Naive thymus-derived CD4-positive, alpha-beta T cell (primary cell): ENCODE measurements at places on chromosomes 7 and 10. TPM values are rescaled to one million over a fixed set of nuclear protein-coding genes. Genes with fewer than 3 reads are reported as not detected.

DNA sequence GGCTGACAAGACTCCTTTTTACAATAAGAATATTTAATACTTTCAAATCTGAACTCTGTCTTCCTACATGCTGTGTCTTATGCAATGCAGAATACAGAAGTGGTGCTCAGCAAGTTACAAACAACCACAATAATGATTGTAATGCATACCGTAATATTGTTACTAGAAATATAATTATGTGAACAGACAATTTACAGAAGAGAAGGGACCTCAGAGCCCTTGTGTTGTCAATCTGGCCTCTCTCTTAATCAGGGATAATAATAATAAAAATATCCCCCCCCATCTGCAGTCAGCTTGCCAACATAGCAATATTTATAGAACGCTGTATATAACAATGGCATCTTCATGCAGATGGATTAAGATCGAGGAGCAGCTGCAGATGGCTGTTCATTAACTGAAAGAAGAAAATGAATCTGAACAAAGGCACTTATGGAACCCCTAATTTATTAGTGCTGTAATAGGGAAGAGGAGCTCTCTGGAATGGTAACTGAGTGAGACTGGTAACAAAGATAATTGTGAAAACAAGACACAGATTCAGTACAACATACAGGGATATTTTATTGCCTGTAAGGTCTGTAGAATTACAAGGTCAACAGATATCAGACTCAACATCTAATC, 106.3 kb downstream of the TMEM26 start:
- no peak for DNase-seq

DNA sequence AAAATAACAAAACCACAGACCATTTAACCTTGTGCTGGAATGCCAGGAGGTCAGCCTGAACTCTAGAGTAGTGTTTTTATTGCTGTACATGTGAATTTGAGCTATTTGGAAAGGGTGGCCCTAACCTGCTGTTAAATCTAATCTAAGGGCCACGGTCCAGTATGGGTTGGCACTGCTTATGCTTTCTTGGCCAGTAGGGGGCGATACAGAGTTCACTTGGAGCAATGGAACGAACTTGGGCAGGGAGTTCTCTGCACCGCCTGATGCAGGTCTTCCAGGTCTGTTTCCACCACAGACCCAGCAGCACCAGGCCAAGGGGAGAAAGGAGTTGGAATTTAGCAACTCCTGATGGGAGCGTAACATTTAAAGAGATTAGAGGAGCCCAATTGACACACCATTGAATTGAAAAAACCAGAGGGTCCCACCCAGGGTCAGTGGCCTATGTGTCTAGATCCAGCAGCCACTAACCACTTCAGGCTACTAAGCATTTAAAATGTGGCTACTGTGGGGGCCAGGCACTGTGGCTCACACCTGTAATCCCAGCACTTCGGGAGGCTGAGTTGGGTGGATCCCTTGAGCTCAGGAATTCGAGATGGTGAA, 75.7 kb upstream of the EFCAB10 start:
- peak; percentile 68 for DNase-seq

DNA sequence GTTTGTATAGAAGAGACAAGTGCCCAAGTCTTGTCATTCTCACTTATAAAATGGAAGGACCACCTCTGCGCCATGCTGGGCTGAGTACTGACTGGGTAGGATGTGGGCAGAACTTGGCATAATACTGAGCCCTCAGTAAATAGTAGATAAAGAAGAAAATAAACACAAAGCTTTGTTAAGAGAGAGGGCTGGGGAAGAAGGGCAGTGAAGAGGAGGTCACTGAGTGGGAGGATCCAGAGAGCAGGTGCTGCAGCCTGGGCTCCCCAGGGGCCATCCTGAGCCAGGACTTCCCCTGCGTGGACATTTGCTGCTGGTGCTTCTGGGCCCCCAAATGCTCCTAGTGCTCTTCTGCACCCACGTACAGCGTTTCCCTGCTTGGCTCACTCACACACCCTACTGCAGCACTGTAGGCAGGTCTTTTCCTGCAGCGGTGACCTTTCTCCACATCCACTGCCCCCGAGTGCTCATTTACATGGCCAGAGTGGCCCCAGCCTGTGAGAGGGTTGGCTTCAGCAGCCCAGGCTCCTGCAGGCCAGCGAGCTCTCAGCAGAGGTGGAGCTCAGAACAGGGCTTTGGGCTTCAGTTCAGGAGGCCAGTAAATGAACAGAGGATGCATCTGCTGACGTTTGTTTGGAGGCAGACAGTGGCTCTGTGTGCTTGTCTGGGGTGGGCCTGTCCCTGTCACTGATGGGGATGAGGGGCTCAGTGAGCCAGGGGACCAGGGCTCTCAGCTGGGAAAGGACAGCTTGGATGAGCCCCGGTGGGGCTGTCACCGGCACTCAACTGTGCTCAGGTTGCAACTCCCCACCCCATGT, 164.6 kb downstream of the ADARB2 start:
- no peak for DNase-seq

- no peak for DNase-seq
Measured at GRCh38 chr10:101972761-101973160, 83.2 kb downstream of the ARMH3 start.

DNA sequence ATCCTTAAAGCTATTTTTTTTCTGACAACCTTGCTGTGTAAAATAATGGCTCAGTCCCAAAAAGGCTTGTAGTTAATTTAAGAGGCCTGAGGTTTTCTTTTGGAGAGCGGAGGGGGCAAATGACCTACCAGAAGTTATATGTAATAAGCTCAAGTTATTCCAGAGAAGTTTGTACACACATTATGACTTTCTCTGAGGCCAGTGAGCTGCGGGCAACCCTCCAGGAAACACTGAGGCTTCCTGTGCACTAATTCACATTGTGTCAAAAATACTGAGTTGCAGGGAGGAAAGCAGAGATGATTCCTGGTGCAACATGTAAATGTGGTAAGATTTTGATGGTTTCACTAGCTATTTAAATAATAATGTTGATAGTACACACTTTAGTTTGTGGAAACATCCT, 188.6 kb downstream of the DIP2C start:
- no peak for DNase-seq

- DNase-seq, result no peak
Measured at GRCh38 chr10:101235766-101236165, 6.5 kb upstream of the LBX1 start.

DNA sequence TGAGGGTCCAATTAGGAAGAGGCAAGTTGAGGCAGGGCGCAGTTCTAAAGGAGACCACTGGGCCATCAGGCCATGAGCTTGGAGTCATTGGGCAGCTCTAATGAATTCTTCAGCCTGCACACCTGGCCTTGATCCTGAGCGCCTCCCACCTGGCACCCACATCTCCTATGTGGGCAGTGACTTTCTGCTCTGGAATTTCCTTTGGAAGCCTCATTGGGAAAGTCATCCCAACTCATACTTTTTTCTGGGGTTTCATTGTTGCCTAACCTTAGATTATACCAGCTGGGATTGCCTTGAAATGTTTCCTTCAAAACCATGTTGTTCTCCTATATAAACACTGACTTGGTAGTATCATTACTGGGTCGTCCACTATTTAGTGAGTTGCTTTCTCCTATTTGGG, 54.1 kb downstream of the PLPP4 start:
- no peak for DNase-seq

GRCh38 chr7:68276725-68277124, 1280.1 kb downstream of the TYW1 start:
- DNase-seq, result no peak

GRCh38 chr10:23439452-23439960, 631 bp downstream of the OTUD1 start:
- DNase-seq, result no peak

- DNase-seq, result no peak
Measured at GRCh38 chr10:51658000-51658399, 41.4 kb downstream of the CSTF2T start.

Gene ZNF37A
- 5.2 TPM for polyA plus RNA-seq

Gene ANKRD7
- not detected for polyA plus RNA-seq

Gene SRRM3
- polyA plus RNA-seq, result not detected

Gene MRLN
- not detected for polyA plus RNA-seq
